ENCODE measurements at places on chromosomes 13 and 19.

DNA sequence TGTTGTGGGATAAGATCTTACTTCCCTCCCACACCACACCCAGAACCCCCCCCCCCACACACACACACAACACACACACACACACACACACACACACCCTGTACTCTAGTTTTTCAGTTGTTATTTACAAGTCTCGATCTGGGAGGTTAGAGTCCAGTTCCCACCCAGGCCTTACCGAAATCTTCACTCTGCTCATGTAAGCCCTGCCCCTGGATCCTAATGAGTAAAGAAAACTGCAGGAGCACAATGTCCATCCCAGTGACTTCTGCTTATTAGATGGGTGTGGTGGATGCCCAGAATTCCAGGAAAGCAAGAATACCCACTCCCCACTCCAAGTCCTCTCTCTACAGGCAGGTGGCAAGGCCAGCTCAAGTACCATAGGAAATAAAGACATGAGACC lies 23.0 kb downstream of the STARD13 start:
- no peak for DNase-seq

- no peak for DNase-seq
Observed at GRCh38 chr13:40472427-40473220, 193.8 kb downstream of the FOXO1 start.

- no peak for DNase-seq
Observed at GRCh38 chr19:14889994-14890642, 4.2 kb upstream of the OR7A17 start.

DNA sequence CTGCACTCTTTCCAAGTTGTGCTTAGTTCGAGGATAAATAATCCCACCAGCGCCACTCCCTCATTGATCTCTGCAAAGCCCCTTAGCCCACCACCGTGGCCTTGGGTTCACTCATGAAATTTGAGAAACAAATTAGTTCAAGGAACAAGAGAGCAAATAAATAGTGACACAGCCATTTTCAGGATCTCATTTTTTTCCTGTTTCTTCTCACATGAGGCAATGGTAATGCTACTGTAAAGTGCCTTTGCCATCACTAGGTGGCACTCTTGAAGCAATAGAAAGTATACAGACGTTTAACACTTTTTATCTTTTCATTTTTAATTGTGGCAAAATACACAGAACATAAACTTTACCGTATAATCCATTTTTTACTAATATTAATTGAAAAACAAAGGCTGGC lies 76.8 kb upstream of the ZNF835 start:
- DNase-seq = no peak

DNA sequence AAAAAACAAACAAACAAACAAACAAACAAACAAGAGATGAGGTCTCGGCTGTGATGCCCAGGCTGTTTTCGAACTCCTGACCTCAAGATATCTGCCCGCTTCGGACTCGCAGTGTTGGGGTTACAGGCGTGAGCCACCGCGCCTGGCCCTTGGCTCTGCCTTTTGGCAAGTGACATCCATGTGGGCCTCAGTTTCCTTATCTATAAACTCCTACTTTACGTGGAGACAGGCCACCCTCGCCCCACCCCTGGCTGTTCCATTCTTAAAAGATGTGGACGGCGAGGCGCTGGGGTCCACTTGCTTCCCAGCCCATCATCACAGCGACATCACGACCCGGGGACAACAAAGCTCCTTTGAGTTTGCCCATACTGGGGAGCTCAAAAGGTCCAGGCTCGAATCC lies 1.7 kb downstream of the TSSK6 start:
- DNase-seq = no peak

- no peak for DNase-seq
Observed at GRCh38 chr19:39745643-39746042, 7.8 kb upstream of the CLC start.

- DNase-seq = no peak
Observed at GRCh38 chr13:95356916-95357315, 55.7 kb upstream of the ABCC4 start.

DNA sequence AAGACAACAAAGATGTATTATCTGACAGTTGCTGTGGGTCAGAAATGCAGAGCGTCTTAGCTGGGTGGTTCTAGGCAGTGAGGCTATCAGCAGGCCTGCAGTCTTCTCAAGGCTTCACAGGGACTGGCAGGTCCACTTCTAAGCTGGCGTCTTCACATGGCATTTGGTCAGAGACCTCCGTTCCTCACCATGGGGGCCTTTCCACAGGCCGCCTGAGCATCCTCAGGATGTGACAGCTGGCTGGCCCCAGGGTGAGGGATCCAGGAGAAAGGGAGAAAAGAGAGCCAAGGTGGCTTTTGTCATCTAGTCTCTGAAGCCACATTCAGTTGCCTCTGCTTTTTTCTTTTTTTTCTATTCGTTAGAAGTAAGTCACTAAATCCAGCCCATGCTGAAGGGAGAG lies 50.3 kb downstream of the FGF14 start:
- no peak for DNase-seq

DNA sequence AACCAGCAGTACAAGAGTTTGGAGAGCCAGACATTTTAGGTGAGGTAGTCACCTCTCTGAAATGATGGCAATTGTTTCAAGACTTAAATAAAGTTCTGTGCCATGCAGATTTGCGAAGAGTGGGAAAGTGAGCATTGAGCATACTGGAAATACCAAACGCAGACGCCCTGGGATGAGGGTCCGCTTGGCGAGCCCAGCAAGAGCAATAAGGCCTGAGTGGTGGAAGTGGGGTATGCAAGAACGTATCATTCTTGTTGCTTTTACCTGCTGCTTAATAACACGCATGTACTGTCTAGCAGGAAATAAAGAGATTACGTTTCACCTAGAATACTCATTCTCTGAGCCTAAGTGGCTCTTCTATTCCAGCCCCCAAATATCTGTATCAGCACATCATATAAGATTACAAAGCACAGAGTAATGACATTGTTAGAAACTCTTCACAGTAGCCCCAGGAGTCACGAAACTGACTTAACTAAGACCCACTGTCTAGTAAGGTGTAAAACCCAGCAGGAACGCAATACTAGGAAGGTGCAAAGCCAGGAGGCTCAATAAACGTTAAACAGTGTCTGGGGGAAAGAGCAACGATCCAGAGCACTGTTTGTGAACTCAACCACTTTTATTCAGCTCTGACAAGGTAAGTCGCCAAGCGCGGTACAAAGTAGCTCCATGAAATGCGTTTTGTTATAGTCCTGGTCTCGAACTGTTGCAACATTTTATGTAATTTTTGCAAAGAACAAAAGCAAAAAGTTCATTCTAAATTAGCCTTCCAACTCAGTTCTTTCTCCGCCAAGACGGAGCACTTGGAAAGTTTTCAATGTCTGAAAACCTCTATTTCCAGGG lies 1.2 kb downstream of the RCBTB2 start:
- no peak for DNase-seq

DNA sequence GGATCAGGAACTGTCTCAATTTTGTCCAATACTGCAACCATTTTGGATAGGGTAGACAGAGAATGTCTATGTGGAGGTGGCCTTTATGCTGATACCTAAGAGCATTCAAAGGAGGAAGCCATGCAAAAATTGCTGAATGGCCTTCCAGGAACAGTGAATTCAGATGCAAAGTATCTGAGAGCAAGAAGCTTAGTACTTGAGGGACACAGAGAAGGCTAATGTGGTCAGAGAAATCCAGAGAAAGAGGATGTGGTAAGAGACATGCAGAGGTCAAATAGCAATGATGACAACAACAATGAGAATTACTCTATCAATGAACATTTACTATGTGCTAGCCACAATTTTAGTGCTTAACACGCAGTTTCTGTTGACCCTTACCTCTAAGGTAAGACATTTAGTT lies 785.6 kb upstream of the KLHL1 start:
- DNase-seq = no peak

- no peak for DNase-seq
Observed at GRCh38 chr19:32908641-32909190, 39.1 kb upstream of the SLC7A9 start.

DNA sequence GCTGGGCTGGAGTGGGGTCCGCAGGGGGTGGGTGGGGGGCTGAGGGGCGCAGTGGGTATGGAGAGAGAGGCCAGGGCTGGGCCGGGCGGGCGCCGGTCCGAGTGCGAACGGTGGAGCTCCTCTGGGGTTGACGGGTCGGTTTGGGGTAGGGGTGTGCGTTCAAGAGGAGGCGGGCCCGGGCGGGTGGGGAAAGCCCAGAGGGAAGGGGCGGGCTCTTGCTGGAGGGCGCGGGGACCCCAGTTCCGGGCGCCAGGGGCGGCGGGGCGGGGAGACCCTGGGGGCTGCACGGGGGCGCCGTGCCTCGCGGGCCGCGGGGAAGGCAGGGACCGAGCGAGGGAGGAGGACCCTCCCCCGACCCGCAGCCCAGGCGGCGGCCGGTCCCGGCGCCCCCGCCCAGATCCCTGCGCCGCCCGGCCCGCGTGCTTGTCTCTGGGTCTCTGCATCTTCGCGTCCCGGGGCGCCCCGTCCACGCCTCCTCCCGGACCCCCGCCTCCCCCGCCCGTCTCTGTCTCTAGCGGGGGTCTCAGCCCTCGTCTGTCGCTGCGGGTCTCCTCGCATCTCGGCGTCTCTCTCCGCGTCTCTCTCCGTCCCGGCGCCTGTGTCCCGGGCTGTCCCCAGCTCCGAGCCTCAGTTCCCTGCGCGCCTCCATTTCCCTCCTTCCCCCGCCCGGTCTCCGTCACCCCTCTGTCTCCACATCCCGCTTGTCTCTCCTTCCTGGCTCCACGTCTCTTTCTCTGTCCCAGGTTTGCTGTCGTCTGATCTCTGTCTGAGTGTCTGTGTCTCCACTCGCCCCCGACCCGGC lies 8.3 kb upstream of the SHISA7 start:
- DNase-seq = no peak

DNA sequence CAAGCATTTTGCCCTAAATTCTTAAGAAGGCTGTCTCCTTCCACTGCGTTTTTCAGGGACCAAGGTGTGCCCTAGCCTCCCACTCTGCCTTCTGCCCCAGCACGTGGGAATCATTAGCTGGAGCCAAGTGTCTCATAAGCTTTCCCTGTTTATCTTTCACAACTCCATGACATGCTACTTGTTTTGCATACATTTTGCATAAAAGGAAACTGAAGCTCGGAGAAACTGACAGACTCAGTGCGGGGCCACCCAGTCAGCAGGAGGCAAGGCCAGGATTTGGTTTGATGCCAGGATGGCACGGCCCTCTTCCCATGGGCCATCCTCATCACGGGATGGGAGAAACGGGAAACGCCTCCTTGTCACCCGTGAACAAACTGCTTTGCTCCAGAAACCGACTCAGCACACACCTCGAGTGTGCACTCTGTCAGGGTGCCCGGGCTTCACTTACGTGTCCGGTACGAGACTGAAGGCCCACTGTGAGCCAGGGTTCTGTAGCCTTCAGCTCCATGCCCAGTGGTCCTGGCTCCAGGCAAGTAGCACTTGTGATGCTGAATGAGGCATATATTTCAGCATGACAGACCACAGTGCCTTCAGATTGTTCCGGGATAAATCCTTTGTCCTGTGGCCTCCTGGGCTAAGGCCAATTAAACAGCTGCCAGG lies 9.6 kb downstream of the CEBPA start:
- DNase-seq = no peak

- DNase-seq = no peak
Observed at GRCh38 chr13:53074114-53074513, 45.5 kb downstream of the OLFM4 start.

GRCh38 chr13:36370108-36370429 lies 23.9 kb upstream of the SPART start:
- no peak for DNase-seq

DNA sequence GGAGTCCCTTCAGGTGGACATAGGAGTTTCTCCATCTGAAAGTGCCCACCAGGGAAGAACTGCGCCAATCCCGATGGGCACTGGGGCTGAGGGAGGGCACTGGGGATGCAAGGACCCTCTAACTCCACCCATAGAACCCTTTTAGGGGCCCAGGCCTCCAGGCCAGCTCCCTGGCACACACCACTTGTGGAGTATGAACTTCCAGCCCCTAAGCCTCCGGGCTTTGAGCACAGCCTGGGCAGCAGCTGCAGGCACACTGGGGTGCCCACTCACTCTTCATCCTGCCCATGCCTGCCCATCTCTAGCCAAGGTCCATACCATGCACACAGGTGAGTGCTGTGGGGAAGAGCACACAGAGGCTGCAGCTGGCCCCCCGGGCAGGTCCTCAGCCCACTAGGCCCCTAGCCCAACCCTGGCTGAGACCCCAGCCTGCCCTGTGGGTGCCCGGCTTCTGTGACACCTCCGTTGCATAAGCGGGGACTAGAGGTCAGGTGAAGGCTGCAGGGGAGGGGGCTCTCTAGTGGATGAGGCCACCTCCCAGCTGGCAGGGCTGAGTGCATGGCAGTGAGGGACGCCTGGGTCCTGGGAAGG lies 14.6 kb upstream of the SLC7A10 start:
- DNase-seq = no peak

DNA sequence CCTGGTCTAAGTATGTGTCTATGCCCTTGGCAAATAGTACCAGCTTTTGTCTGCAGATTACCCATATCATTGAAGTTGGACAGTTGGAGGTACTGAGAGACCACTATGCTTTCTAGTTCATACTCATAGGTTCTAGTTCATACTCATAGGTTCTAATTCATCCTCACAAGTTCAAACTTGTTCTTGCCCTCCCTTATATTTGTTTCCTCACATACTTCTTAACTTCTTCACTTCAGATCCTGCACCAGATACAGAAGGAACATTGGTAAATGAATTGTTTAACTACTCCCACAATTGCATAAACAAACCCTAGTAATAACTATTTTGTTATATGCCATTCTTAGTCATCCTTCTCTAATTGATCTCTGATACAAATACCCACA lies 172.2 kb downstream of the SLITRK1 start:
- DNase-seq = no peak

DNA sequence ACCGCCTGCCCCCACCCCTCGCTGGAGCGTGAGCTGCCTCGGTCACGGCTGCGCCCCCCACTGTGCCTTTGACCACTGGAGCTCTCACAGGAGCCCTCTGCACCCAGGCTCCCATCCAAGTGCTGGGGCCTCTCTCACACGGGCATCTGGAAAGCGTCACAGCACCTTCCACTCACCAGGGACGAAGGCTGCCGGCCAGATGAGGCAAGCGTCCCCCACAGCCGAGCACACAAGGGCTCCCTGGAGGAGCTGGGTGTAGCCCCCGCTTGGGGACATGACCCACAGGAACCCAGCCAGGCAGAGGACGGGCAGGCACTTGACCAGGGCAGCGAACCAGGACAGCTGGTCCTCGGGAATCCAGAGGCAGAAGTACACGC lies 560 bp downstream of the TMEM86B start:
- peak; percentile 41 for DNase-seq

GRCh38 chr19:18292810-18293641 lies 11.6 kb upstream of the JUND start:
- peak; percentile 53 for DNase-seq

DNA sequence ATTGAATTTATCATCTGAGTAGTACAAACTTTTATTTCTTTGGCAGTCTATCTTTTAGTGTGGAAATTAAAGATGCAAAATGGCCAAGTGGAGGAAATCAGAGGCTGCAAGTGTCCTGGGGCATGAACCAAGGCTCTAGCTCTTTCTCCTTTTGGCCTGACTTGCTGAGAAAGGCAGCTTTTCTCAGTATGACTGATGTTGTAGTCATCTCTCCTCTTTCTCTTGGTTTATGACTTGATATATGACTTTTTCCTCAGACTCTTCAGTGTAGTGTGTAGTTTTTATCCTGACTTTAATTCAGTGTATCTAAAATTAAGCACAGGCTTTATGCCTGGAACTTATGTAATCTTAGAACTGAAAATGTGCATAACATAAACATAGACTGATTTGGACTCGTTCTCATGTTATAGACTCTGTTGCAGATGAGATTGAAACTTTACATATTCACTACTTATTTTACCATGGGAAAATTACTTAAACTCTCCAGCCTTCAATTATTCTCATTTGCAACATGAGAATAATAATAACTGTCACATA lies 65.7 kb downstream of the SLITRK5 start:
- DNase-seq = no peak

All from SJSA1 (cell line).